ENCODE measurements at places on chromosomes 13 and 19.

- no peak overlapping the region for H3K4me3 ChIP-seq
- no peak for DNase-seq
- H3K4me1 ChIP-seq, result peaks cover 37% of the 10 kb centered on the region
Measured at GRCh38 chr19:35311901-35312665, 16.9 kb upstream of the CD22 start.

DNA sequence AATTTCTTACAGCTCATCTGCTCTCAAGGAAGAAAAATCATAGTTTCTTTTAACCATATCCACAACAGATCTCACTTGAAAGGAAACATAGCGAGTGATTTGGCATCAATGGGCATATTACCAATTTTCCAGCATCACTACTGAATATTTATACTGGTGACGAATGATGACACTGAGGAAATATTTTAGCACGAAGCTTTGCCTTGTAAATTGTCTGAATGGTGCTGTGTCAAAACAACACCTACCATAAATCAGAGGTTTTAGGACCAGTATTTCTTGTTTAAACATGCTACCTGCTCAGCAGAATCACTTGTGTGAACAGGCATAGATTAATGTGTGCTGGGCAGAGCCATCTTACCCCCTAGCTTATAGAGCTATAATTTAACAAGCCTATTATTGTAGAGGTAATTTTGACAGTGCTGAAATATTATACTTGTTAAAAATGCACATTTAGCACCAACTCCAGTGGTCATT lies 146.8 kb downstream of the ABCC4 start:
- no peak for DNase-seq
- H3K27ac ChIP-seq, result no peak overlapping the region
- H3K4me1 ChIP-seq, result 0 out of 2 replicates have a peak, but pooled peaks cover 4% of the 10 kb centered on the region
- H3K4me3 ChIP-seq, result no peak overlapping the region
- H3K27me3 ChIP-seq, result no peaks in the 10 kb centered on the region

GRCh38 chr19:2302319-2303210 lies 5.4 kb downstream of the LINGO3 start:
- H3K4me1 ChIP-seq, result no peaks in the 10 kb centered on the region
- H3K27ac ChIP-seq, result no peak overlapping the region
- no peaks in the 10 kb centered on the region for H3K27me3 ChIP-seq
- H3K4me3 ChIP-seq, result no peak overlapping the region
- no peak for DNase-seq
- no peaks in the 10 kb centered on the region for H3K36me3 ChIP-seq

DNA sequence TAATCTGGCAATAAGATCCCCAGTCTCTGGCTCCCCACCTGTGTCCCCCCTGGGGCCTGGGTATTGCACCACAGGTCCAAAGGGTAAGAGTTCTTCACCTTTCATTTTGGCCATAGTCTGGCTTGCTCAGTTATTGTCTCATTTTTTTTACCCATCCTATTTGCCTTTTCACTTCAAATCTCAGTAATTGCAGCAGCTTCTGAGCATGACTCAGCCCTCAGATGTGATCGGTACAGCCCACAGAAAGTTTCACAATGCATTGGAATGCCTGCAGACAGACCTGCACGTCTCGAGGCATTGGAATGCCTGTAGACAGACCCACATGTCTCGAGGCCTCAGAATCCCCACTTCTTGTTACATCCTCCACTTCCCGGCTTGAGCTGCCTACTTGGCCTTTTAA lies 173.6 kb downstream of the NUFIP1 start:
- DNase-seq, result peak; percentile 96
- no peaks in the 10 kb centered on the region for H3K27me3 ChIP-seq
- peak overlapping the region; percentile 76 for H3K27ac ChIP-seq
- H3K4me3 ChIP-seq, result no peak overlapping the region
- H3K36me3 ChIP-seq, result no peaks in the 10 kb centered on the region

- H3K4me3 ChIP-seq, result no peak overlapping the region
- DNase-seq, result no peak
- no peaks in the 10 kb centered on the region for H3K27me3 ChIP-seq
- no peak overlapping the region for H3K27ac ChIP-seq
- H3K4me1 ChIP-seq, result no peaks in the 10 kb centered on the region
Measured at GRCh38 chr19:12244370-12244769, 50.3 kb downstream of the ZNF44 start.

DNA sequence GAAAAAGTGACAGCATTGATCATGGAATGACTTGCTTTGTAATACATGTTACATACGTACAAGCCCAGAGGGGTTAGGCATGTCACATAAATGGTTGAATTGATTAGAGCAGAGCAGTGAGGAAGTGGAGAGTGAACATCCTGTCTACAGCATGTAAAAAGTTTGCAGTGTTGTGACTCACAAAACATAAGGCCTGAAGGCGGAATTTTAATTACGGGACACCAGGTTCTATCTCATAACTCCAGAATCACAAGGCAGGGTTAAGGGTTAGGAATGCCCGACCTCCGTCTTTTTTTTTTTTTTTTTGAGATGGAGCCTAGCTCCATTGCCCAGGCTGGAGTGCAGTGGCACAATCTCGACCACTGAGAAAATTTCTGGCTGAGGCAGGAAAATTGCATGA lies 83.9 kb downstream of the MUC16 start:
- DNase-seq, result no peak
- H3K4me1 ChIP-seq, result no peaks in the 10 kb centered on the region
- no peak overlapping the region for H3K4me3 ChIP-seq
- H3K27me3 ChIP-seq, result no peaks in the 10 kb centered on the region
- no peaks in the 10 kb centered on the region for H3K36me3 ChIP-seq

DNA sequence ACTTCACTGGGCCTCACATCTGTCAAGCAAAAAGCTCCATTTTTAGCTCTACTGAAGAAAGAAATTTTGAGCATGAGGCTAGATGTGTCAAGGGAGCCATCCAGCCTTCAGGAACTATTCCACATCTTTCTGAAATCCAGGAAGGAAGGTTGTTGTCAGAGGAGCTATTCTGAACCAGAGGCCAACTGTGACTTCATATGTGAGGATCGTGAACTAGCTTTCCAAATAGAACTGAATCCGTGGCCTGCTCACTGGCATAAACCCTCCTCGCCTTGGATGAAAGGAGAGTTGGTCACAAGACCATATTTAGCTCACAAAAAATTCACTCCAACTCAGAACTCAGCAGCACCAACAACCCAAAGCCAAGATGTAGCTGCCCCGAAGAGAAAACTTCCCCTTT lies 195.8 kb downstream of the FOXO1 start:
- DNase-seq, result no peak
- H3K27me3 ChIP-seq, result no peaks in the 10 kb centered on the region
- H3K4me3 ChIP-seq, result no peak overlapping the region
- H3K4me1 ChIP-seq, result peaks cover 18% of the 10 kb centered on the region

DNA sequence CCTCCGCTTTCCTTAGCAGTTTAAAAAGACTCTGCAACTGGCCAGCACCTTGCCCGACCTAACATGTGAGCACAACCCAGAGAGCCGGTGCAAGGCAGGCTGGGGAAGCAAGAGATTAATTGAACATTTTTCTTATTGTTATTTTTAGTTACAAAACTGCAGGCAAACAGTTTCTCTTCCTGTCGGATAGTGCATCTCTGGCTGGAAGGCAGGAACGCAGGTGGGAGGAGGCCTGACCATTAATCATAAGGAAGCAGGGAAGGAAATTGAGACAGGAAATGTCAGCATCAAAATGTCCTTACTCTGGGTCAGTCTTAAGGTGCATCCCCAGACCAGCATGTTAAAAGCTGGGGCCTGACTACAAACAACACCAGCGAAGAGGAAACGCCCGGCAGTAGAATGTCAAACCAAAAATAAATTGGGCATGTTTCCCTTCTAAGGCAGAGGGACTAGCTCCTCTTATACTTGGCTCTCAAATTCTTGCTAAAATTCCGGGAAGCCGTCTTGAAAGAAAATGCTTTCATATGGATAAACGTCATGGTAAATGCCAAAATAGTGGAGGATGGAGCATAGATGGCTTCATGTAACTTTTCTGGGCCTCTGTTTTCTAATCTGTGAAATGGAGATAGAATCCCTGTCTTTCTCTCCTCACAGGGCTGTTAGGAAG lies 226.8 kb downstream of the RAP2A start:
- no peaks in the 10 kb centered on the region for H3K4me1 ChIP-seq
- H3K36me3 ChIP-seq, result no peaks in the 10 kb centered on the region
- no peak overlapping the region for H3K27ac ChIP-seq
- no peaks in the 10 kb centered on the region for H3K27me3 ChIP-seq
- no peak for DNase-seq
- no peak overlapping the region for H3K4me3 ChIP-seq

DNA sequence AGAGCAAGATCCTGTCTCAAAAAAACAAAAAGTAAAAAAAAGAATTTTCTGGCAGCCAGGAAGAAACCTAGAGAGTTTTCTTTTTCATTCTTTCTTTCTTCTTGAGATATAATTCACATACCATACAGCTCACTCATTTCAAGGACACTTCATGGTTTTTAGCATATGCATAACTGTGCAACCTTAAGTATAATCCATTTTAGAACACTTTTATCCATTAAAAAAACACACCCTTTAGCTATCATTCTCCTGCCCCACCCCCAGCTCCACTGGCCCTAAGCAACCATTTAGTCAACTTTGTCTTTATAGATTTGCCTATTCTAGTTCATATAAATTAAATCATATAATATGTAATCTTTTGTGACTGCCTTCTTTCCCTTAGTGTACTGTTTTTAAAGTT lies 8.1 kb upstream of the IPO5 start:
- no peak for DNase-seq
- H3K36me3 ChIP-seq, result no peaks in the 10 kb centered on the region
- no peaks in the 10 kb centered on the region for H3K4me1 ChIP-seq
- no peak overlapping the region for H3K4me3 ChIP-seq
- no peak overlapping the region for H3K27ac ChIP-seq
- no peaks in the 10 kb centered on the region for H3K27me3 ChIP-seq

DNA sequence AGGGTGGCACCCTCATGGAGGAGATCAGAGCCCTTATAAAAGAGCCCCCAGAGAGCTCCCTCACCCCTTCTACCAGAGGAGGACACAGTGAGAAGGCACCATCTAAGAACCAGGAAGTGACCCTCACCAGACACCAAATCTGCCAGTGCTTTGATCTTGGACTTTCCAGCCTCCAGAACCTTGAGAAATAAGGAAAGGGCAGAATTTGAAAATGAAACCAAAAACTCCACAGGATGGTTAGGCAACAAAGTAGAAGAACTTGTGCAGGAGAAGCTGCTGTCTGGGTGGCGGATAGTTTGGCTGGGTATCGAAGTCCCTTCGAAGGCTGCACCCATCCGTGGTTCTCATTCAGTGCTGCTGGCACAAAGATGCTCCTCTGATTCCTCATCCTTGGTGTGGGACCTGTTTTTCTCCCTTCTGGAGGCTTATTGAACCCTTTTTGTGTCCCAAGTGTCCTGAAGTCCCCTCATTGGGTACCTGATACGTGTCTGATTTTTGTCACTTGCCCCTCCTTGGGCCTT lies 130.8 kb downstream of the KDM4B start:
- no peak overlapping the region for H3K27ac ChIP-seq
- no peaks in the 10 kb centered on the region for H3K27me3 ChIP-seq
- no peak overlapping the region for H3K4me3 ChIP-seq
- no peak for DNase-seq

DNA sequence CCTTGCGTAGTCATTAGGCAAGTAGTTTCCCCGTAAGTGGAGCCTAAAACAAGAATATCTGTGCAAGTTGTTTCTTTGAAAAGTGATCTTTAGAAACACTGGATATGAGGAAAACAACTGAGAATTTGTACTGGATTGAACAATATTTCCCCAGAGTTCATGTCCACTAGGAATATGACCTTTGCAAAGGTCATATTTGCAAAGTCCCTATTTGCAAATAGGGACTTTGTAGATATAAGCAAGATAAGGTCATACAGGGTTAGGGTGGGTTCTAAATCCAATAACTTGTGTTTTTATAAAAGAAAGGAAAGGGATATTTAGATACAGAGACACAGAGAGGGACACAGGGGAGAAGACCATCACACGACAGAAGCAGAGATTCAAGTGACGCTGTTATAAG lies 489.2 kb upstream of the ATXN8OS start:
- no peak overlapping the region for H3K27ac ChIP-seq
- no peaks in the 10 kb centered on the region for H3K36me3 ChIP-seq
- no peak for DNase-seq
- no peaks in the 10 kb centered on the region for H3K27me3 ChIP-seq

- no peak overlapping the region for H3K27ac ChIP-seq
- no peaks in the 10 kb centered on the region for H3K36me3 ChIP-seq
- DNase-seq, result peak; percentile 69
- no peaks in the 10 kb centered on the region for H3K4me1 ChIP-seq
- H3K4me3 ChIP-seq, result no peak overlapping the region
Measured at GRCh38 chr19:42634409-42635232, 39.9 kb upstream of the CEACAM8 start.

DNA sequence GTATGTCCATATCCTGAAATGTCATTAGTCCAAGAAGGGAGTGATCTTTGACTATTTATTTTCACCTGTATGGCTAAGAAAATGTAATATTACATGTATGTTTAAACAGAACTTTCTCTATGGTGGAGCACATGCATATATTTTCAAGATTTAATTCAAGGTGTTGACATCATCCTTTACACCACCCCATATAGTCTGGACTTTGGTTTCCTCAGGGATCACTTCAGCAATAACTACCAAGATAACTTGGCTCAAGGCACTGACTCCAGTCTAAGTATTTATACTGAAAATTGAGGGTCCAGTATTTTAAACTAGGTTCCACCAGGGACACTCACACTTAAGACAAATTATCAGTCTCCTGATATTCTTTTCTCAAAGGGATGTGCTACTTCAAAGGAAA lies 660.6 kb downstream of the EFNB2 start:
- no peaks in the 10 kb centered on the region for H3K4me1 ChIP-seq
- no peak for DNase-seq
- H3K27me3 ChIP-seq, result no peaks in the 10 kb centered on the region
- H3K4me3 ChIP-seq, result no peak overlapping the region
- H3K36me3 ChIP-seq, result no peaks in the 10 kb centered on the region

GRCh38 chr19:15393963-15394362 lies 14.4 kb upstream of the AKAP8 start:
- no peaks in the 10 kb centered on the region for H3K27me3 ChIP-seq
- H3K4me1 ChIP-seq, result no peaks in the 10 kb centered on the region
- peaks cover 9% of the 10 kb centered on the region for H3K36me3 ChIP-seq
- no peak overlapping the region for H3K27ac ChIP-seq
- no peak overlapping the region for H3K4me3 ChIP-seq

DNA sequence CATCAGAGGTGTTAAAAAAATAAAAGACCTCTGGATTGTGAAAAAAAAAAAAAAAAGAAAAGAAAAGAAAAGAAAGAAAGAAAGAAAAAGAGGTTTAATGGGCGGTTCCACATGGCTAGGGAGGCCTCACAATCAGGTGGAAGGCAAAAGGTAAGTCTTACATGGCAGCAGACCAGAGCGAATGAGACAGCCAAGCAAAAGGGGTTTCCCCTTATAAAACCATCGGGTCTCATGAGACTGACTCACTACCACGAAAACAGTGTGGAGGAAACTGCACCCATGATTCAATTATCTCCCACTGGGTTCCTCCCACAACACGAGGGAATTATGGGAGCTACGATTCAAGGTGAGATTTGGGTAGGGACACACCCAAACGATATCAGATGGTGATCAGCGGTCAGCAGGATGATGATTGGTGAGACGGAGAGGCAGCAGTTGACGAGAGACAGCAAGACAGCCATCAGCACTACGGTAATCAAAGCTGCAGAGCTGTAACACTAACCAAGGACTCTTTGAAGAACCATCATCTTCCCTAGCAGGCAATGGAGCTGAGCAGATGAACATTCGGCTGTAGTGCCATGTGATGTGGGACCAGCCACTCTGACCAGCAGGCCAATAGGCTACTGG lies 3.9 kb upstream of the CD209 start:
- no peak overlapping the region for H3K27ac ChIP-seq
- H3K36me3 ChIP-seq, result no peaks in the 10 kb centered on the region
- H3K4me1 ChIP-seq, result no peaks in the 10 kb centered on the region
- no peak for DNase-seq
- no peak overlapping the region for H3K4me3 ChIP-seq
- H3K27me3 ChIP-seq, result no peaks in the 10 kb centered on the region

All from Caco-2 (cell line).